Foreskin keratinocyte (primary cell): ENCODE measurements at places on chromosomes 5 and 9.

DNA sequence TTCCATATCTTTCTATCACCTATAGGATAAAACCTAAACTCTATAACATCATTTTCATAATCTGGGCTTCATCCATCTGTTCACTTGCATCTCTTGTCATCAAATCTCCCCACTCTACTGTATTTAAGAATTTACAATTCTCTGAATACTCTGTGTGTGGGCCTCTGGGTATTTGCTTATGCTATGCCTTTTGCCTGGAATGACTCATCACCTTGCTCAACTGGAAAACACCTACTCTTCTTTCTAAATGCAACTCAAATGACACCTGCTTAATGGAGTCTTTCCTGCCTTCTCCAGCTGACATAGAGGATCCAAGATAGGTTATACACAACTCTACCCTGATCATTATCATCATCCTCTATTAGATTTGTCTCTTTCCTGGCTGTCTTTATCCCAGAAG is 421.7 kb downstream of the SPATA31D1 start:
- DNase-seq: peak; percentile 81

GRCh38 chr9:98795970-98796363 is 388 bp downstream of the ANKS6 start:
- no peak for DNase-seq

DNA sequence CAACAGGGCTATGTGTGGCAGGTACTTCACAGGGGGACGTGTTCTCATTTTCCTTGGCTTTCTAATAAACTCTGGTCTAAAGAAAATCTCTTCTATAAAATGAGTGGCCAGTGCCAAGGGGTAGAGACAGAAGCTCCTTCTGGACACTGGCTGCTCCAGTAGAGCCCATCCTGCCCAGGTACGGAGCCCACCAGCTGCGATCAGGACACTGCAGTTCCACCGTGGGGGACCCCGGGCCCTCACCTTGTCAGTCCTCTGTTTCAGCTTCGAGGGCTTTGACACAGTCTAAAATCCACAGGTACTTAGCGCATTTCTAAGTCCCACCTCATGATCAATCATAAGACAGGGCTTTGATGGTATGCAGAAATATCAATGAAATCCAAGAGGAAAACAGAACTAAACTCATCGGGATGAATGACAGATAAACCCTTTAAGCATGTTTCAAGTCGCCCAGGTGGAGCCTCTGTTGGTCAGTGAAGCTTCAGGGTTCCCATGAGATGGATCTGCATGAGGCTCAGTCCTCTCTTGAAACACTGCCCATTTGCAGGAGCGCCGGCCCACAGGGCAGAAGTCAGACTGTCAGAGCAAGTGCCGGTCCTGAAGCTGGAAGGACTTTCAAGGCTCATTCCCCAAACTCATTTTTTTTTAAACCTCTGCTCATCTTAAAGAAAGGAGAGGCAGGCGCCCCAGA is 20.3 kb upstream of the TERT start:
- DNase-seq: no peak

DNA sequence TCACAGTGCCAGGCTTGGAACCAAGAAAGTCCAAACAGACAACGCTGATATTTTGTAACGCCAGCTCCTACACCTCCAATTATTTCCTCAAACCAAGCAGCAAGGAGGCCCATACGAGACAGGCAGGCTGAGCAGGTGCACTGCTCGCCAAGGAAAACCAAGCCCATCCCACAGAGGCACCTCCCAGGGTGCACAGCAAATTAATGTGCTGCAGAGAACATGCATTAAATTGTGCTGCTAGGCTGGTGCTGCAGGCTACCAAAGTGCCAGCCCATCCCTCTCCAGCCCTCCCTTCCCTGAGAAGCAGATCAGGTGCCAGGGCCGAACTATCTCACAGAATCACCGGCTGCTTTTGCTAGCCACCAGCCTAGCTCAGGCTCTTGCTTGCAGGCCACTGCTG is 137.8 kb downstream of the PAX5 start:
- no peak for DNase-seq

DNA sequence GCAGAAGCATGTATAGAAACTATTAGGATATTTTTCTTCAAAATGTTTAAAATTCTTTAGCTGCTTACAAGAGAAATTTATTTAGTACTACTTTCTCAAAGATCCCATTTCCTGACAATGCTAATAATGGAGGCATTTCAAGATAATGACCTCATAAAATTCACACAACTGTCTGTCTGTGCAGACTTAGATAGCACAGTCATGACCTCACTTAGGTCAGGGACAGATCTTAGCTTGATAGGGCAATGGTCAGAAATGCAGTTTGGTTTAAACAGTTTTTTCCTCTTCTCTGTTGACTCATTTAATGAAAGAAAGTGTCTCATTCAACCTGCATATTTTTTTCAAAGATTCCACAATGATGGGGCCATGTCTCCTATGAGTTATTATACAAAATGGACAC is 128.4 kb downstream of the GRIA1 start:
- DNase-seq: peak; percentile 41

DNA sequence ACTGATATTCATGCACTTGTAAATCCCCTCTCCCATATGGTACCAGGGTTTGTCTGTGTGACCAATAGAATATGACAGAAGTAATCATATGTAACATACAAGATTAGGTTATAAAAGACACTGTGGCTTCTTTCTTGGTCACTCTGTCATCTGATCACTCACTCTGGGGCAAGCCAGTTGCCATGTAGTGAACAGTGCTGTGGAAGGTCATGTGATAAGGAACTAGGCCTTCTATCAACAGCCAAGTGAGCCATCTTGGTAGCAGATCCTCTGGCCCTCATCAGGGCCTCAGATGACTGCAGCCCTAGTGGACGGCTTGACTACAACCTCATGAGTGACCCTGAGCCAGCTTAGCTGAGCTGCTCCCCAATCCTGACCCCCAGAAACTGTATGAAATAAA is 30.0 kb upstream of the MATR3 start:
- DNase-seq: no peak

GRCh38 chr5:38541174-38541725 is 15.2 kb downstream of the LIFR start:
- DNase-seq: no peak

GRCh38 chr5:171961117-171961516 is 45.3 kb downstream of the FBXW11 start:
- DNase-seq: no peak

- no peak for DNase-seq
Observed at GRCh38 chr9:122949696-122950095, 8.9 kb downstream of the RABGAP1 start.

DNA sequence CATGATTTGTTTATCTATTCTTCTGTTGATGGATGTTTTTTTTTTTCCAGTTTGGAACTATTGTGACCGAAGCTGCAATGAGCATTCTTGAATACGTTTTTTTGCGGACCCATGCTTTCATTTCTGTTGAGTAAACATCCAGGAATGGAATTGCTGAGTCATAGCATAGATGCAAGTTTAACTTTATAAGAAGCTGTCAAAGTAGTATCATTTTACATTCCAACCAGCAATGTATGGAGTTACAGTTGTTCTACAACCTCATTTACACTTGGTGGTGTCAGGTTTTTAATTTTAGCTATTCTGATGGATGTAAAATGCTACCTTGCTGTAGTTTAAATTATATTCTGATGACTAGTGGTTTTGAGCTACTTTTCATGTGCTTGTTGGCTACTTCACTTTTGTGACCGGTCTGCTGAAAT is 49.0 kb downstream of the NPR3 start:
- no peak for DNase-seq

DNA sequence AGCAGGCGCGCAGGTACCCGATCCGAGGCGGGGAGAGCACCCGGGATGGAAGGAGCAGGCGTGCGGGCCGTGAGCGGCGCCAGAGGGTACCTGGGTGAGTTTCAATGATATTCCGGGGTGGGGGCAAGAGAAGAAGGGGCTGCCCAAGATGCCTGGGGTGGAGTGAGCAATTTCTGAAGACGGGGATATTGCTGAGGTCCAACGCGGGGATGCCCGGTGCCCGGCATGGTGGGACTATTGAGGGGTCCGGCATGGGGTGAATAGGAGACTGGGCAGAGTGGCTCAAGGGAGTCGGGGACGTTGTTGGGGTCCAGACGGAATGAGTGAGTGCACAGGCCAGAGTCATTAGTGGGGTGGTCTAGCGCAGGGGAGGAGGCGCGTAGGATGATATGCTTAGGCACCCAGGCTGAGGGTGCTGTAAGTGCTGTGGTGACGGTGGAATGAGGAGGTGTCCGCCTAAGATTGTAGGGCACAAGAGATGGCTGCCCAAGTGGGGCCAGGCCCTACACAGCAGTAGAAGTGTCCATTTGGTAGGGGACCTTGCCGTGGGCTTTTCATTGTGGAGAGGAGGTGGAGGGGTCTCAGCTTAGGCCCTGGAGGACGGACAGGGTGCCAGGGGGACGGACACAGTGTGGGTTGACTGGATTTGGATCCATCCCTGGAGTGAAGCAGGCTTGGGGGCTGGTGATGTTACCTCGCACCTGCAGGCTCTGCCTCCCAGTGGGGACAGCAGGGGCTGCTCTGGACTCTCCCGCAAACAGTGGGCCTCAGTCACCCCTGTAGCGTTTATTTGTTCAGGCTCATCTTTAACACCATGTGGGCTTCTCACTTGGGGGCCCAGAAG is 719 bp downstream of the MIGA2 start:
- DNase-seq: no peak

GRCh38 chr9:6382681-6383080 is 30.3 kb upstream of the UHRF2 start:
- DNase-seq: no peak

GRCh38 chr9:1982074-1982473 is 33.1 kb upstream of the SMARCA2 start:
- DNase-seq: no peak

- no peak for DNase-seq
Observed at GRCh38 chr5:2148312-2149194, 265.8 kb upstream of the IRX4 start.

- no peak for DNase-seq
Observed at GRCh38 chr5:124404796-124405195, 341.6 kb downstream of the ZNF608 start.

GRCh38 chr9:92760070-92760469 is 4.6 kb downstream of the BICD2 start:
- no peak for DNase-seq

DNA sequence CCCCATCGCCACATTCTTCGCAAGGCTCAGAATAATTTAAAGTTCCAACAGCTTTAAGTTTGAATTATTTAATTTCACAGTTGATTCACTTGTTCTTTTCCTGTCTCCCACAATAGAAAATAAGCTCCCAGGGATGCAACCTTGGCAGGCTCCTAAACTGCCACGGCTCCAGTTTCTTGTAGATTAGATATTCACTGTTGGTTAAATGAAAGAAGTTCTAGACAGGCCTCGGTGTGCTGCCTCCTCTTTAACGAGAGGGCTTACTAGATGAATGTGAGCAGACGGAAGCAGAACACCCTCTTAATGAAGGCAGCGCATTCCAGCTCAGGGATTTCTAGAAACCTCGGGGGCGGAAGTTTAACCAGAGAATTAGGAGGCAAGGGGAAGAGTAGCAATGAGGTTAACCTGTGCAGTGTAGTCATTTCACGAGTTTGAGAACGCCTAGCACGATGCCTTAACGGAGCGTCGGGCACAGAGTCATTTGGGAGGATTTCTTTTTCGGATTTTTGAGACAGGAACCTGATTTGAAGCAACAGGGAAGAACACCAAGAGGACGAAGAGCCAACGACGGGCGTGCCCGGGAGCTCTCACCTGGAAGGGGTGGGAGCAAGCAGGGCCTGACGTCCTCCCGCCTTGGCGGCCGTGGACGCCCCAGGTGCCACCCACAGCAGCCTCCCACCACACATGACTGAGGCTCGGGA is 637 bp upstream of the SMC5 start:
- DNase-seq: peak; percentile 75

GRCh38 chr5:135178476-135179155 is 144.6 kb upstream of the PITX1 start:
- no peak for DNase-seq

GRCh38 chr5:173745557-173745956 is 129.1 kb upstream of the BOD1 start:
- no peak for DNase-seq

DNA sequence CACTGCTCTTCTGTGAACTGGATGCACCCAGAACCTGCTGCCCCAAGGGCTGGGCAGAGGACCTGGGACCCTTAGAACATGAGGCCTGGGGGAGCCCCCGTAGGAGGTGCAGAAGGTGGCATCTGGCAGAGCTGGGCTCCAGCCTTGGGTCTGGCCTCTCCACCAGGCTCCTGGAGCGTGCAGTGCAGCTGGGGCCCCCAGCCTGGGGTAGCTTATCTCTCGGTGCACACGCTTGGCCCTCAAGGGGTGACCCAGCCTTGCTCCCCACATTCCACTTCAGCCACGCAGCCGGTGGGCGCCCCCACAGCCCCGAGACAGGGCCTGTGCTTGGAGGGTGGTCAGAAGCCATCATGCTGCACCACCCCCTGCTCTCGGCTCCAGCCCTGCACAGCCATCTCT is 5.6 kb upstream of the NR5A1 start:
- DNase-seq: no peak

DNA sequence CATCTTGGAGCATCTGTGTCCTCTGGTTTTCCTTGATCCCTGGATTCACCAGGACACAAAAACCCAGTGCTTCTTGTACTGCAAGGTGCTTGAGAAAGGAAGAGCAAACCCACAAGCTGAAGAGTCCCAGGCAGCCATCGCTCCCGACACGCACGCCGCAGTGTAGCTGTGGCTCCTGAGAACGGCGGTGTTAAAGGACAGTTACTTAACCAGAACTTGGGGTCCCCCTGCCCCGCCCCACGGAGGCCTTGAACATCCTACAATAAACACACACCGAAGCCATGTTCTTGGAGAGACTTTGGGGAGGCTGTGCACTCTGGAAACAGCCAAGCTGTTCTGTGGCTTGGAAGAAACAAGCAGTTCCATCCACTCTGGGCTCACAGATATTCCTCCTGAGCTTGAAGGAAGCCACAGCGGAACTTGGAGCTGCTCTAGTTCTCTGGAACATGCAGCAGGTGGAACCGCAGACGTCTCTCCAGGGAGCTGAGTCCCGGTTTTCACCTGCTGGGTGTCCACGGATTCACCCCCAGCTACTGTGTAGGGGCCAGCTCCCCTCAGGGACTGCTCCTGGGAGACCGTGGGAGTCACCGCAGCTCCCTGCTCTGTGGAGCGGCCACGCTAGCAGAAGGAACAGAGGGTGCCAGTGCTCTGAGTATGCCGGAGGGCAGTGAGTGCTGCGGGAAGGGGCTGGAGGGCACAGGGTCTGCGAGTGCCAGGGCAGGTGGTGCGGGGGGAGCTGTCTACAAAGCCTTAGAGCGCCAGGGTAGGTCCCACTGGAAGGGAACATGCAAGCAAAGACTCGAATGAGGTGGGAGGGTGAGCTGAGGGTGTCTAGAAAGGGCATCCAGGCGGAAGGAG is 107.3 kb downstream of the ADAMTS2 start:
- DNase-seq: no peak
